ENCODE measurements at places on chromosomes 1 and 21.

DNA sequence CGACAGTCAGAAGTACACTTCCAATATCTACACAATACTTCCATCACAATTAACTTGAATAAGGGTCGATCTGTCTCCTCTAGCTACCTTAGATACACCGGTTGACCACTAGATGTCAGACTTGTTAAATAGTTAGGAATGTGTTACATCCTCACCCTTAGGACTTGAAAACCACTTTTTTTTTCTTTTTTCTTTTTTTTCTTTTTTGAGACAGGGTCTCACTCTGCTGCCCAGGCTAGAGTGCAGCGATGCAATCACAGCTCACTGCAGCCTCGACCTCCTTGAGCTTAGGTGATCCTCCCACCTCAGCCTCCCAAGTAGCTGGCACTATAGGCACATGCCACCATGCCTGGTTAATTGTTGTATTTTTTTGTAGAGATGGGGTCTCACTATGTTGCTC, 120.4 kb upstream of the GREM2 start:
- no peak for DNase-seq

GRCh38 chr1:179589509-179589908, 2.1 kb upstream of the TDRD5 start:
- DNase-seq = no peak

GRCh38 chr1:168867941-168868634, 139.1 kb upstream of the DPT start:
- no peak for DNase-seq

DNA sequence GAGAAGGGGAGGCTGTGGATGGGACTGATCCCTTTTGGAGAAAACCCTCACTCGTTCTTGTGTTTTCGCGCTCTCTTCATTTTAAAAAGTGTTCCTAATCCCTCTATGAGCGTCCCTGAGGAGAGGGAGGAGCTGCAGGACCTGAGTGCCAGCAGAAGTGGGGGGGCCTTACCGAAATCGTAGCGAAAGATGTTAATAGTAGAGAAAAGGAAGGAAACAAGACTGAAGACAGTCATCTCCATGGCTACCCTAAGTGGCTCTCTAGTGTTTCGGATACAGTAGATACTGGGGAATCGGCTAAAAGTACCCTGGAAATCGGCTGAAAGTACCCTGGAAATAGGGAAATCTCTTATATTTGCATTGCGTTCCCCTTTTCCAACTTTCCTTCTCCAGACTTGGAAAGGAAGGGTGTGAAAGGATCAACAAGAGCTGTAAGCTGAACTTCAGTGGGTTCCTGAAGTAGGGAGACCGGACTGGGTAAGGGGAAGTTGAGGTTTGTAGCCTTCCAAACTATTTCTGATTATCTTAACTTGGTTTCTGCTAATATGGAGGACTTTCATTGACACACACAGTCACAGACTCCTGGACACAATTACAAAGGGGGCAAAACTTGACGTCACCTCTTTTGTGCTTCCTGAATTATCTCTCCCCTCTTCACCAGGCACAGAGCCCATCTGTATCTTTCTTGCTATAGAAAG, 486 bp upstream of the DSTYK start:
- DNase-seq = no peak

- no peak for DNase-seq
Observed at GRCh38 chr1:247375747-247376146, 40.2 kb upstream of the NLRP3 start.

- no peak for DNase-seq
Observed at GRCh38 chr1:236951672-236952071, 52.6 kb downstream of the MT1HL1 start.

DNA sequence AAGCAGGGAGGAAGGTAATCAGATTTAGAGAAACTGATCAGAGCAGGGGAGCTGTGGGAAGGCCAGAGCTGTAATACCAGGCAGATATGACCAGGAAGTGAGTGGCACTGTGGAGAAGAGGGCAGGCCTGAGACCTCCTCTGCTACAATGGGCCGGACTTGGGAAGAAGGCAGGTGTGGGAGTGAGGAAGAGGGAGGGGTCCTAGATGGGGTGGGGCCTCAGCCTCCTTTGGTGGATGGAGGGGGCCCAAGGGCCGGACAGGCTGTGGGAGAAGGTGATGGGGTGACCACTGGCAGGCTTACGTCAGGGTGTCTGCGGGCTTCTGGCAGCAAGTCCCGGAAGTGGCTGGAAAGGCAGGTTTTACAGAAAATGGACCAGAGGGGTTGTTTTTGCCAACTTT, 5.0 kb upstream of the HPCA start:
- no peak for DNase-seq

DNA sequence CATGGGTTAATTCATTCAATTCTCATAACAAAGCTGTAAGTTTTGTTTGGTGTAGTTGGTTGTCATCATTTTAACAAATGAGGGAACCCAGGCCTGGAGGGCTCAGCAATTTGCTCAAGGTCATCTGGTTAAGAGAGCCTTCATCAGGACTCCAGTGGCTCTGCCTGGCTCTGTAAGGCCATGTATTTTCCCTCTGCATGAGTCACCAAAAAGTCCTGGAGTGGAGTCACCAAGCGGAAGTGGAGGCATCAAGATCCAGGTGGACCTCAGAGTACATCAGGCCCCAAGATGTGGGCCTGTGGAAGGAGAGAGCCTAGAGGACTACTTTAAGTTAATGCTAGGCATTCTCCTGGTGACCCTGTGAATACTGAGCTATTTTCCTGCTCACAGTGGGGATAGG, 30.0 kb upstream of the RBM15 start:
- no peak for DNase-seq

- no peak for DNase-seq
Observed at GRCh38 chr1:217433664-217434063, 197.2 kb downstream of the GPATCH2 start.

DNA sequence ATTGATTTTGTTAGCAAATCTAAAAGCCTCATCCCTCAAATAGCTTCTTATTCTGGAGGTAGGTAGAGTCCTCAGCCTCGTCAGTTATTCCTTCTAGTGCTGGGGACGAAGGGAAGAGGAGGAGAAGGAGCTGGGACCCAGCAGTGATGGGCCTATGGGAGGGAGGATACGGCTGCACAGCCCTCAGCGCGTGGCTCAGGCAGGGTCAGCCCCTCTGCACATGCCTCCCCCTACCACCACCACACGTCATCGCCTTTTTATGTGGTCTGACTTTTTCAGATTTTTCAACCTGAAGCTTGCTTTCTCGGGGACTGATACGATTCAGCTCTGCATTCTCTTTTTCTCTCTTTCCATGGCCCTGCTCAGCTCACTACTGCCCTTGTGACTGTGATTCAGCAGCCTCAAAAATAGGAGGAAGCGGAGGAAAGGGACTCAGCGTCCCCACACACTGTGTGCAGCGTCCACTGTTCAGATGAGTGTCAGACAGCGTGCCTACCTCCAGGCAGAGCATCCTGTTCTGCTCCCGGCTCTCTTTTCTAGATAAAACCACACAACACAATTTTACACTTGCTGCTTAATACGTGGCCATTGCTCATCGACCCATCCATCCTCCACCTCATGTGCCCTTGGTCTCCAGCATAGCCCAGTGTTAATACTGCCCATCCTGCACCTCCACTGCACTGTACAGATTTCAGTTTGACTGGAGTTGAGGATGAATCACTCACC, 827 bp downstream of the OR2B11 start:
- no peak for DNase-seq
